SK-N-DZ (cell line): ENCODE measurements at places on chromosomes 16 and 17.

DNA sequence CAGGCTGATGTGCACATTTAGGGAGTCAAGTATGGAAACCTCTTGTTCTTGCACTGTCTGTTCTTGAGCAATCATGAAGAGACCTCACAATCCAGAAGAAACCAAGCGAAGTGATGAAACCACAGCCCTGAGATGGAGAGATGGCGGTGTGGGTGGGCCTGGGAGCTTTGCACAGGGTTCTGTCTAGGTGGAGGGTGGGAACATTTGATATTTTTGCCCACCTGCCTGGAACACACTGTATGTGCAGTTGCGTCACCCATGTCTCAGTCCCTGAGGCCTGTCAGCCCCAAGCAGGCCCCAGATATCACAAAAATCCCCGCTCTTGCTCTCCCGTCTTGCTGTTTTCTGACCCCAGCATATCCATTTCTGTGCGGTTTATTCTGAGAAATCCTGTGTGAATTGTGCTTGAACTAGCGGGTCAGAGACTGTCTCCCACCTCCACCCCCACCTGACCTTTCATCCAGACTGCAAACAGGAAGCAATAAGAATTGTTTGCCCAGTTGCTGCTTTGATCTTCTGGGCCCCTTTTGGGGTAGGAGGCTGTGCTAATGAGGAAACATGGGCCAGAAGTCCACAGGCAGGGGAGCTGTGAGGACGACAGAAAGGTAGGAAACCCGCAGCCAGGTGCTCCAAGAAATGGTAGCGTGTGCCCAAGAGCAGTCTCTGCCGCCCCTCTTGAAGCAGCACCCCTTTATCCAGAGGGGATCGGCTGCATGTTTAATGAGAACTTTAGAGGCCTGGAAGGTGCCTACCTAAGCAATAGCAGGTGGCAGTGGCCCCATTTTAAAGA lies 183.8 kb downstream of the CCDC182 start:
- DNase-seq = no peak

- DNase-seq = no peak
Observed at GRCh38 chr16:89350701-89351380, 133.3 kb downstream of the ZNF778 start.

- DNase-seq = no peak
Observed at GRCh38 chr16:24075931-24076716, 180.0 kb upstream of the CACNG3 start.

GRCh38 chr17:39181303-39181702 lies 15.3 kb upstream of the ARL5C start:
- no peak for DNase-seq

DNA sequence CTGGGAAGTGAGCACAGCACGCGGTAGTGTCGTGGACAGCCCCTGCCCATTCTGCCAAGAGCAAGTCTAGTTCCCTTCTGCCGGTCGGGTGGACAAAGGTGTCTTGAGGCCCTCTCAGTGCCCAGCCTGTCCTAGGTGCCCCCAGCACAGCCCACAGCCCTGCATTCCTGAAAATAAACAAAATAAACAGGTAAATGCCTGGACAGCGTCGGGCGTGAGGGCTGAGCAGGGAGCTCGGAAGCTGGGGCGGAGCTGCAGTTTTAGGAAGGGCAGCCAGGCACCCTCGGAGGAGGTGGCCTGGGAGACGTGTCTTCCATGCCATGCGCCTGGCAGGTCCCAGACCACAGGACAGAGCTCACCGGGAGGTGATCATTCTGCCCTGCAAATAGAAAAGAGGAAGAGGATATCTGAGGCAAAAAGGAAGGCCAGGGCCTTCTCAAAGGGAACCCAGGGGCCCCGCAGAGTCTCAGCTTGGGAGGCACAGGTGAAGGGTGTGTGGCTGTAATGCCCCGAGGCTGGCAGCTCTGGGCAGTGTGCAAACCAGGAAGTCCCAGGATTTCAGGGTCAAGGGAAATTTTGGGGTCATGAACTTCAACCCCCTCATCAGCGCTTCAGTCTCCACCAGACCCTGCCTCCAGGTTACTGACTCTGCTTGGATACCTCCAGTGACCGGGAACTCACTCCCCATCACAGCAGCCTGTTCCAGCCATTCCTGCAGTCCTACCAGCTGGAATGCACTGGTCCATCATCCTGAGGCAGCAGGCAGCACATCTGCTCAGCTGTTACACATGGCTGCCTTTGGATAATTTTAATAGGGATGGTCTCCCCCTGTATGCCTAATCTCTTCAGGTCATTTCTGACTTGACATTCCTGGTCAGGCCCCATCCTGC lies 1.7 kb downstream of the ZNF469 start:
- no peak for DNase-seq

GRCh38 chr16:55480228-55480655 lies 1.2 kb downstream of the MMP2 start:
- no peak for DNase-seq

GRCh38 chr17:37650419-37651003 lies 7.3 kb upstream of the DDX52 start:
- peak; percentile 32 for DNase-seq

DNA sequence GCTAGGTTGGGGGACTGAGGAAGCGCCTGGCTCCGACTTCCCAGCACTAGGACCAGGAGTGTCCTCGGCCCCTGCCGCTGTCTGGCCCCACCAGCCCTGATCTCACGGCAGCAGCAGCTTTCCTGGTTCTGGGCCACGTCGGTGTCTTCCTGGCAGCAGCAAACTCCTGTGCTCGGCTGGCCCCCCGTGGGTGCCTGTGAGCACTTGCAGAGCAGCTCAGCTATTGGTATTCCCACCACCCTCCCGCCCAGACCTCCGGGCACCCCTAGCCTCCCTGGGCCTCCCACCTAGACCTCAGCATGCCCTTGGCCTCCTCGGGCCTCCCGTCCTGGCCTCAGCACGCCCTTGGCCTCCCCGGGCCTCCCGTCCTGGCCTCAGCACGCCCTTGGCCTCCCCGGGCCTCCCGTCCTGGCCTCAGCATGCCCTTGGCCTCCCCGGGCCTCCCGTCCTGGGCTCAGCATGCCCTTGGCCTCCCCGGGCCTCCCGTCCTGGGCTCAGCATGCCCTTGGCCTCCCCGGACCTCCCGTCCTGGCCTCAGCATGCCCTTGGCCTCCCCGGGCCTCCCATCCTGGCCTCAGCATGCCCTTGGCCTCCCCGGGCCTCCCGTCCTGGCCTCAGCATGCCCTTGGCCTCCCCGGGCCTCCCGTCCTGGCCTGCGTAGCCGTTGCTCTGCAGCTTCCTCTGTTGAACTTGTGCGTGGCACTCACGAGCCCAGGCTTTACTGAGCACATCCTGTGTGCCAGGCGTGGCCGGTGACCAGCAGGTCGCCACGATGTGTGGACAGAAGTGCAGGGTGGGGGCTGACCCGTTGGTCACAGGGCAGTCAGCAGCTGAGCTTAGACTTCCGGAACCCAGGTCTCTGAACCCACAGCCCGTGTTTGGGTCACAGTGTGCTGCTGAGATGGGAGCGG lies 51.8 kb upstream of the ACSF3 start:
- no peak for DNase-seq
